ENCODE measurements at places on chromosomes 1 and 21. TPM values are rescaled to one million over a fixed set of nuclear protein-coding genes. Genes with fewer than 3 reads are reported as not detected.

GRCh38 chr1:227315629-227316346 lies 2.5 kb downstream of the CDC42BPA start:
- DNase-seq, result no peak

DNA sequence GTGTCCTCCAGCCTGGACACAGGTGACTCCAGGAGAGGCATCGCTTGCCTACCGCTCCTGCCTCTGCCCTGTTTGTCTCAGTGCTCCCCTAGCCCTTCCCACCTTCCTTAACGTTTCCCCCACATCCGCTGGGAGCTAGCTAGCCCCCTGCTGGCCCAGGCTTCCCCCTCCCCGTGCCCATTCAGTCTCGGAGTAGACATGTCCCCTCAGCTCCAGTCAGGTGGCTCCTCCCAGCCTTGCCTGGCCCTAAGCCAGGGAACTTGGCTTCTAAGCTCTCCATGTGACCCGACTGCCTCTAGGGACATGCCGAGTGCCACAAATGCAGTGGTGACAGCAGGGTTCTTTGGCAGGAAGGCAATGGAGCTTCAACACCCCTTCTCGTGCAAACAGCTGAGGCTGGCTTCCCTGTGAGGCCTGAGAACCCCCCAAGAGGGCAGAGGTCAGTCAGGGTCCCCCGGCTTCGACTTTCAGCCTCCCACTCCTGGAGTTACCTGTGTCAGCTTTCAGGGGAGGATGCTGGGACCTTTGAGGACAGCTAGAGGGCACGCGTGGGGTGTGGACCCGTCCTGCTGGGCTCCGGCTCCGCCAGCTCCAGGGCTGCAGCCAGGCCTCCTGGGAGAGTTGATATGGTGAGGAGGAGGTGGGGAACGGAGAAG lies 16.2 kb downstream of the DRAXIN start:
- no peak for DNase-seq

The SPRR5 gene
- total RNA-seq, result not detected

The CITED4 gene
- 7.8 TPM for total RNA-seq

The SLC5A9 gene
- total RNA-seq, result not detected
